Activated T-cell treated with anti-CD3 and anti-CD28 coated beads, Interleukin-2, amount 50 U/mL, for 1 hour (primary cell): ENCODE measurements at places on chromosomes 13 and 19.

GRCh38 chr19:3056417-3057088 lies 5.7 kb downstream of the TLE5 start:
- no peak for DNase-seq

- DNase-seq, result no peak
Observed at GRCh38 chr13:43994999-43995859, 115.5 kb downstream of the LACC1 start.

DNA sequence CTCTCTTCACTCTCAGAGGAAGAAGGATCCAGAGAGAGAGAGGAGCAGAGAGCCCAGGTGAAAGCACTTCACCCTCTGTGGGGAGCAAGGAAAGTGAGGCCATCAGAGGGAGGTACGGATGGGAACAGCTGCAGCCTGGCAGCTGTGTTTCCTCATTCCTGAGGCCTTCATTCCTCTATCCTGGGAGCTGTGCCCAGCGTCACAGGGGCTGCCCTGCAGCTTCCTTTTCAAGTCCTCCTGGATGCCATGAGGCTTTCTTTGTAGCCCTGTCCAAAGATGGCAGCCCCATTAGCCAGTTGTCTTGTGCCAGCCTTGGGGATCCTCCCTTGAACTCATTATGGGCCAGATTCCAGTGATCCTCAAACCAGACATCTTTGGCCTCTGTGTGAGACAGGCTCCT lies 76.8 kb upstream of the PCDH8 start:
- DNase-seq, result no peak

DNA sequence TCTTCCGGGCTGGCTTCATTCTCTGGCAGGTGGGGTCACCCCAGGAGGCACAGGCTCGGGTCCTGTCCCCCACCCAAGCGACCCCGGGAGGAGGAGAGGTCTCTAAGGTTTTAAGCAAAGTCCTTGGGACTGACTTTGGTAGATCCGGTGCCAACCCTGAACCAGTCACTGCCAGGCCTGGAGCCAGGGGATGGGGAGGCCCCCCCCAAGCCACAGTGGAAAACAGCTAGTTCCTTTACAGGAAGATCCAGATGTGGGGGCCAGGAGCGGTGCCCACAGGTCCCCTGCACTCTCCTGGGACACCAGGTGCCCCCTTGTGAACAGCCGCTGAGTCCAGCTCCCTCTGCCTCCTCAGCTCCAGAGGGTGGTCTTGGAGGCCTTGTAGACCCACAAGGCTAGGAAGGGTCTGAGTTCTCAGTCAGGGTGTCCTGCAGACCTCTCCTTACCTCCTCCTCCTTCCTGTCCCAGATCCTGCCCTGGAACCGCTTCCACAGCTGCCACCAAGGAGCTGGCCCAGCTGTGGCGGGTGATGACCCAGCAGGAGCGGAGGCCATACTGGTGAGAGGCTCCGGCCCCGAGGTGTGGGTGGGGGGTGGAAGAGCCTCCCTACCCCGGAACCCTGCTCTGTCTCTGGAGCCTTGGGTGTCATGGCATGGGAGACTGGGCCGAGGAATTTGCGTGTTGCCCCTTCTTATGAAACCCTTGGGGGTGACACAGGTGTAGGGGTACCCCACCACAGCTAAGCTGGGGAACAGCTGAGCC lies 6.0 kb downstream of the SIX5 start:
- DNase-seq, result no peak

DNA sequence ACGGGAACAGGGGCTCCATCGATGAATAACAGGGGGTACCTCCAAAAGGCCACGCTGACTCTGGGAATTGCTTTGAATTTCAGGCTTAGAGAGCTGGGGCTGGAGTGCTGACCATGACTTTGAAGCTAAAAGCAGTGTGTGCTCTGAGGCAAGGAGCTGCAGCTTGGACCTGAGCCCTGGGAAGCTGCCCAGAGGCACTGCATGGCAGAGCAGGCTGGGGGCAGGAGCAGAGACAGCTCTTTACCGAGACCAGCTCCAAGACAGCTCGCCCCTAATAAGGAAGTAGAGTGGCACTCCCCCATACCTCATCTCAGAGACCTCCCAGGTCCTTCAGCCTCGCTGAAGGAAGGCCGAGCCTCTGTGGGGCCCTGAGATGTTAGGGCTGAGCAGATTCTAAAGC lies 200.2 kb downstream of the COL4A1 start:
- DNase-seq, result no peak

DNA sequence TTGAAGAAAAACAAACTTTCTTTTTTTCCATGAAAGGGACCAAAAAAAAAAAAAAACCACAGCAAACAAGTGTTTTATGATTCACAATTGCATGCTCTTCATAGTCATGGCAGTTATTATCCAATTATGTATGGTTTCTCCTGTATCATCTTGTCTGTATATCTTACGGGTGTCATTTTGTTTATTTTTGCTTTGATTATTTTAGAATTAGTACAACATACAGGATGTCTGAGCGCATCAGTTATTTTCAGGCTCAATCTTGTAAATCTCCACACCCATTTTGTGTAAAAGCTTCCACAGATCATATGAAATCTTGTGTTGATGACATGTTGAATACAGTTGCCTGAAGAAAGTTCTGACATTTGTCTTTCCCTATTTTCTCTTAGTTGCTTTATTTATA lies 280.3 kb downstream of the KLF5 start:
- DNase-seq, result no peak

DNA sequence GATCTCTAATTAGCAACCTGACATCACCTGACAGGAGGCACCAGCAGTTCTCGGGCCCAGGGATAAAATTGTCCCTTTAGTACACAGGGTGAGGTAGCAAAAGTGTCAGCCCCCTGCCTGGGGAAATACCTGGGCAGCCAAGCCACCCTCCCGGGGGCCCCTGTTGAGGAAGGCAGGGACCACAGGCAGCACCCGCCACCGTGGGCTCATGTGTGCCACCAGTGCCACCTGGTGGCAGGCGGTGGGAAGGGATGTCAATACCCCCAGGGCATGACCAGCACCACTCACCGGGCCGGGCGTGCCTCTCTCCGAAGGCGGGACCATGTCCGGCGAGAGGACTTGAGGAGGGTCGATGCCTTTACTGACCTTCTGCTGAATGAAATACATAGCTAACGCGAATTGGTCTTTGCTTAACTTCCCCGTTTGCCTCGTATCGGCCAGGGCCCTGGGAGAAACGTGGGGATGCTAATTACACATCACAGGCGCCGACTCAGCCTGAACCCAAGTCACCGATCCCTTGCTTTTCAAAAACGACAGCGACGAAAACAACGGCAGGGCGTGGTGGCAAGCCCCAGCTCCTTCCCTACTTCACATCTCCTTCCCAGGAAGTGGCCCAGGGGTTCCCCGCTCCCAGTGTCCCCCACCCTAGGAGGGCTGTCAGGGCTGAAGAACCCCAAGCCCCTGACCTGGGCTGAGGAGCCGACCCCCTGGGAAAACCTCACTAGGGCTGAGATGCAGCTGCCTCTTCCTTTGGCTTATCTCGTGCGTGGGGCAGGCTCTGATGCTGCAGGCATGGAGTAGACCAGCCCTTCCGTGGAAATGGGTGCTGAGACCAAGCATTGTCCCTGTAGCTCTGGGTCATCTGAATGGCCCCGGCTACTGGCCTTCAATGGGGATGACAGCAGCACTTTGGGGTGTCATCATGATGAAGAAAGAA lies 53.8 kb downstream of the EPS15L1 start:
- peak; percentile 79 for DNase-seq

- DNase-seq, result no peak
Observed at GRCh38 chr13:101799196-101799595, 346.7 kb downstream of the ITGBL1 start.
